ENCODE measurements at places on chromosomes 5 and 9.

DNA sequence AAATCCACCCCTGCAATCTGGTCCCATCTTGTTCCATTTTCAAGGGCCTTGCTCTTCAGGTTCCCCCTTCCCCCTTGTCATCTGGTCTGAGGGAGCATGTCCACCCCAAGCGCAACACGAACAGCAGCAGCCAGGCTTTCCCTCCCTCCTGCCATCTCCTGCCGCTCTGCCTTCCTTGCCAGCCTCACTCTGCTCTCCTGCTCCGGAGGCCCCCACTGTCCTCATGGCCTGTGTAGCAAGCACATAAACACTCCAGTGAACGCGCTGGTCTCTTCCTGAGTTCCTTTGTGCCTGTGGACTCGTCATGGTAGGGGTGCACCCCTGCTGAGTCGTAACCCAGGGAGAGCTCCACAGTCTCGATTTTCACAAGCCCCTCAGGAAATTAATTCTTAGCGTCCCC, 29.9 kb downstream of the TENT4A start:
- no peak for DNase-seq

GRCh38 chr5:41364346-41364745, 146.1 kb downstream of the PLCXD3 start:
- no peak for DNase-seq

GRCh38 chr5:123359454-123360200, 63.6 kb downstream of the CEP120 start:
- DNase-seq, result no peak

- DNase-seq, result no peak
Measured at GRCh38 chr5:119031905-119032304, 39.0 kb upstream of the DMXL1 start.

GRCh38 chr5:153654504-153655200, 164.2 kb downstream of the GRIA1 start:
- DNase-seq, result no peak

DNA sequence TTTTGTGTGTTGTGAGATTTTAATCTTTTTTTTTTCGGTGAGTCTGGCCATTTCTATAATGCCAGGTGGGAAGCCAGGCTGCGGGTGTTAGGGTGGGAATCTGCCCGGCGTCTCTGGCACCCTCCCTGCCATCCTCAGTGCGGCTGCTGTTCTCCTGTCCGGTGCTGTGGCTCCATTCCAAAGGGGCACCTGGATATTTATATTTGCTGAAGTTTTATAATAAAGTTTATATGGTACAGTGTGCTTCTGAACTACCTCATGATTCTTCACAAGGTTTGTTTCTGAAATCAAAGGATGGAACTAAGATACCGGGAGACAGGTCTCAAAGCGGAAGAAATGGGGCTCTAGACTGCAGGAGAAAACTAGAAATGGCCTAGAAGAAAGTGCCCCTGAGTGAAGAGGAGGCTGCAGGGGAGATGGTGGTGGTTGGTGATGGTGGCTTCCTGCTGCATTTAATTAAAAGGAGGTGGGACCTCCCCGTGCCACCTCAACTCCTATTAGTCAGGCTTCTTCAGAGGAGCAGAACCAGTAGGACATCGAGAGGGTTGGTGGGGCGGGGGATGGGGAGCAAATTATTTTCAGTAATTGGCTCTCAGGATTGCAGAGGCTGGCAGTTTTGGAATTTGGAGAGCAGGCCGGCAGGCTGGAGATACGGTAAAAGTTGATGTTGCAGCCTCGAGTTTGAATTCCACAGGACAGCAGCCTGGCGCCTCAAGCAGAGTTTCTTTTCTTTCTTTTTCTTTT, 102.2 kb upstream of the ICE1 start:
- no peak for DNase-seq

DNA sequence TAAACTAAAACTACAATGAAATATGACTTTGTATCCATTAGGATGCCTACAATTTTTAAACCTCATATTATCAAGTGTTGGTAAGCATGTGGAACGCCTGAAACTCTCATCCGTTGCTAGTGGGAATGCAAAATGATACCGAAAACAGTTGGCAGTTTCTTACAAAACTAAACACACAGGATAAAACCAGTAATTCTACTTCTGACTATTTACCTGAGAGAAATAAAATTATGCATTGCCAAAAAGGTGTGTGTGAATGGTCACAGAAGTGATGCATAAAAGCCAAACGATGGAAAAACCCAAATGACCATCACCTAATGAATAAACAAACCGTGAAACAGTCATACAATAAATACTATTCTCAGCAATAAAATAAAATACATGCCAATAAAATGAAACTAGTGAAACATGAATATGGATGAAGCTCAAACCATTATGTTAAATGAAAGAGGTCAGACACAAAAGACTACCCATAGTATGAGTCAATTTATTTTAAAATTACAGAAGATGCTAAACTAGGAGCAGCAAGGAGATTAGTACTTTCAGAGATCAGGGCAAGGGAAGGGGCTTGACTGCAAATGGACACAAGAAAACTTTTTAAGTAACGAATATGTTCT, 13.4 kb downstream of the AUH start:
- DNase-seq, result no peak

GRCh38 chr5:57850109-57850508, 367.5 kb upstream of the ACTBL2 start:
- no peak for DNase-seq

GRCh38 chr9:21904371-21904770, 89.8 kb downstream of the CDKN2A start:
- no peak for DNase-seq

GRCh38 chr5:11182441-11183080, 421.5 kb upstream of the DAP start:
- no peak for DNase-seq

- no peak for DNase-seq
Measured at GRCh38 chr5:72878854-72879253, 62.4 kb downstream of the TNPO1 start.

DNA sequence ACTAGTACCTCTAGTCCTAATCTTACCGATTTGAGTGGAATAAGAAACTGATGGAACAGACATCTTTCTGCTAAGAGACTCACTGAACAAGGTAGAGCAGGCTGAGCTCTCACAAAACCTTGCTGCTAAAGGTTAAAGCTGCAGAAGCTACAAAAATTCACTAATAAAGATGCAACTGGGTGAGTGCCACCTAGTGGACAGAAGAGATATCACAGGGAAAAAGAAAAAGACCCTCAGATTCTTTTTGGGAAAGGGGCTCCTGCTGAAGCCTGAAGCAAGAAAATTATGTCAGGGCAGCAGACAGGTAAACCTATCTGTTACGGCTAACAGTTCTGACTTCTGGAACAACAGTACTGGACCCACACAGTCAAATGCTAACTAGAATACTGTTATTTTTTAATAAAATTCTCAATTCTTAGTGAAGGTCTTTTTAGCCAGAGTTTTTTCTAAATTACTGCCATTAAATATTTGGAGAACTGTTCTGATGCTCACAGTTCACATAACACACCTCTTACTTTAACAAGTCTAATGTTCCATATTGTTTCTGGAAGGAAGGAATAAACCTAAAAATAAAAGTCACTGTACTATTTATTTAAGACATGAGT, 51.2 kb downstream of the DIAPH1 start:
- no peak for DNase-seq

GRCh38 chr5:131944702-131945550, 537 bp downstream of the MEIKIN start:
- DNase-seq, result no peak

- no peak for DNase-seq
Measured at GRCh38 chr5:177496727-177497291, 595 bp downstream of the PDLIM7 start.

- DNase-seq, result no peak
Measured at GRCh38 chr9:107888773-107889227, 399.2 kb upstream of the KLF4 start.

- DNase-seq, result no peak
Measured at GRCh38 chr5:56055859-56056258, 61.1 kb upstream of the IL6ST start.

DNA sequence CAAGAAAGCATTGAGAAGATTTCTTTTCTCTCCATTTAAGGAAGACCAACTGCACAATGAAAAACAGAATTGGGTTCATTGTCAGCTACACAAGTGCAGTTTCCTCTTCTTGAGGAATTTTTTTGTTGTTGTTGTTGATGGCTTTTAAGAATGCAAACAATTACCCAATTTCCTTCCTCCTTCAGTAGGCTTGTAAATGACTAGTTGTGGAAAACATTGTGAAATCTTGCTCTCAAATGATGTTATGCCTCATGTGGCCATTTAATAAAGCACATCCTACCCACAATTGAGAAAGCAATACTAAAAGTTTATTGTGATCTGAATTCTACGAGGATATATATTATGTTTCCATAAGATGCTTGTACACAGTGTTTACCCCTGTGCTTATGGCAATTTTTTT, 171.6 kb downstream of the FAM174A start:
- no peak for DNase-seq

DNA sequence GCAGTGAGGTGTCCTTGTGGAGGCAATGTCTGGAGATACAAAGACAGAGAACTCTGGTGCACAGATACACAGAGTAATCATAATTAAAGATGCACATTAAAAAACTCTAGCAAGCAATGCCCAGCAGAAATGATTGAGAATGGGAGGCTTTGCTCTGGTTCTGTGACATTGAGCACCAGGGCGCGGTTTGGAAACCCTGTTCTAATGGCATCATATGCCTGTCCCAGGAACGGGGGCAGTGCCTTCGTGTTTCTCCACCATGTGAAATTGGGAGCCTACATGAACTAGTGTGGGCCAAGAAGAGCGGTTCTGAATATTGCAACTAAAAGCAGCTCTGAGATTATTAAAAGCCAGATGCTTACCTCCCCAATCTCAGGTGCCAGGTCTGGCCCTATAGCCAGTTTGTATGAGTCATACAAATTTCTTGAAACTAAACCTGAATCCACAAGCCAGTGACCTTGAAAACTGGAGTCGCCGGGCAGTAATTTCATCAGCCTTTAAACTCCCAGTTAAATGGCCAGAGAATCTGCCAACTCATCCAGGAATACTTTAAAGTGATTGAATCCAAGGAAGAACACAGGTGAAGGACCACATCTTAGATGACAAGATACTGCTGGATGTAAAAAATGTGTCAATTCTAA, 22.2 kb upstream of the CTSL start:
- DNase-seq, result no peak

DNA sequence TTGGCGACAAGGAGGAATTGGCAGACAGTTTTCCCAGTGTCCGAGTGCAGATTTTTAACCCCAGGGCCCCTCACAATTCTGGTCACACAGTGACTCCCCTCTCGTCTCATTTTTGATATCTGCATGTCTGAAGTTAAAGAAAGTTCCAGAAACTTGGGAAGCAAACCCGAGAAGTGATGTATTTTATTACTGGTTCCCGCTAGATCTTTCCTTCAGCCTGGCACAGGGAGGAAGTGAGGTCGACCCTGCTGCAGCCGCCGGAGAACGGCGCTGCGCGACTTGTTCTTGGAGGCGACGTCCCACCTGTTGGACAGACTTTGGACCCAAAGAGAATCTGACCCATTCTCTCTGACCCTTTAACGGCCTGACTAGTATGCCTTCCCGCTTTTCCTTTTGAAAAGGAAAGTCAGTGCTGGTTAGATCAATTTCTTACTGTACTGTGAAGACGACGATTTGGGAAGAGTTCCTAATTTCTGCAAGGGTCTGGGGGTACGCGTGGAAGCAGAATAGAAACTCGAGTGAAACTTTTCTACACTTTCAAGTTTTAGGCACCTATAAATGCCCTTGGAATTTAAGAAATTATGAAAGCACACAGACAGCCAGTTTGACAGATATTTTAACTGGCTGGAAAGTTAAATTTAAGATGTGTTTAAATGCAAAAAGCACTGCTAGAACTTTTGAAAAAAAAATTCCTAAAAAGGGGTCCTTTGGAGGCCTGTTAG, 744 bp downstream of the OTULIN start:
- no peak for DNase-seq

Data from NCI-H1417 treated with DMSO at 0.1 percent for 48 hours (cell line).